ENCODE measurements at places on chromosomes 3 and 15.

GRCh38 chr15:48989170-48989569 lies 25.5 kb upstream of the SHC4 start:
- DNase-seq, result no peak

GRCh38 chr3:141242377-141243092 lies 10.9 kb downstream of the PXYLP1 start:
- no peak for DNase-seq

DNA sequence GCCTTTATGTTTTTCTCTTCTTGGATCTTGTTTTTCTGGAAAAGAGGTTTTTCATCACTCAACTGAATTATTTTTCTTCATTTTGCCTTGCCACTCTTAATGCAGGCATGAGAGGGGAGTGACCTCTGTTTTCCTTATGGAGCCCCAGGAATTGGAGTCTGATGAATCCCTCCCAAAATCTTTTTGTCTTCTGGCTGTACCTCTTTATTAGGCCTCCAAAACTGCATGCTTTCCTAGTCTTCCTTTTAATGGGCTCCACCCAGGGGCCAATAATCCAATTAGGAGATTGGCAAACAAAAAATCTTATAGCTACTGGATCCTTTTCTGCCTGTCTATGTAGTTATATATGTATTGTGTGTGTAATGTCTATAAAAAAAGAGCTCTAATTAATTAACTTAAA lies 192.4 kb upstream of the PEX5L start:
- no peak for DNase-seq

GRCh38 chr3:77348244-77348855 lies 308.5 kb downstream of the ROBO2 start:
- no peak for DNase-seq

DNA sequence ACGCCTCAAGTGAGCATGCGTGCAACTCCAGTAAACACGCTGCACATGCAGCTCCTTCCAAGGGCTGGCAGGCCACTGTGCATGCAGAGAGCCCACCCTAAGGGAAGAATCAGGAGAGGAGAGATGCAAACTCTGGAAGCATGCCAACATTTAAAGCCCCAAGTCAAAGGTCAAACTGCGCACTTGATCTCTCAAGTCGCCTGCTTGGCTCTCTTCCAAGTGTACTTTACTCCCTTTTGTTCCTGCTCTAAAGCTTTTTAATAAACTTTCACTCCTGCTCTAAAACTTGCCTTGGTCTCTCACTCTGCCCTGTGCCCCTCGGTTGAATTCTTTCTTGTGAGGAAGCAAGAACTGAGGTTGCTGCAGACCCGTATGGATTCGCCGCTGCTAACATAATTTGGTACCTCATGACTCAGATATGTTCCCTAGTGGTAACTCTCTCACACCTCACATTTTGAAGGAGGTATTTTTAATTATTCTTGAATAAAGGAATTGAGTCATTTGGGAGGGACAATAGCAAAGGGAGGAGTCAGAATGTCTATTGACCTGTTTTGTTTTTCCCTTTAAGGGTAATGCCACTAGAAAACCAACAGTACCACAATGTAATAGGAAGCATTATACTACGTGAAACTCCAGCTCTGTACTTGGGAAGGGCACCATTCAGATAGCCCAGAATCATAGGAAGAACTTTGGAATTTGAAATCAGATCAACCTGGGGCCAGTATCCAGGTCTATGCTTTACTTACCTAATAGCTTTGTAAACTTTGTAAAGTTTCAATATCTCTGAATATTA lies 19.6 kb upstream of the DGKG start:
- no peak for DNase-seq

DNA sequence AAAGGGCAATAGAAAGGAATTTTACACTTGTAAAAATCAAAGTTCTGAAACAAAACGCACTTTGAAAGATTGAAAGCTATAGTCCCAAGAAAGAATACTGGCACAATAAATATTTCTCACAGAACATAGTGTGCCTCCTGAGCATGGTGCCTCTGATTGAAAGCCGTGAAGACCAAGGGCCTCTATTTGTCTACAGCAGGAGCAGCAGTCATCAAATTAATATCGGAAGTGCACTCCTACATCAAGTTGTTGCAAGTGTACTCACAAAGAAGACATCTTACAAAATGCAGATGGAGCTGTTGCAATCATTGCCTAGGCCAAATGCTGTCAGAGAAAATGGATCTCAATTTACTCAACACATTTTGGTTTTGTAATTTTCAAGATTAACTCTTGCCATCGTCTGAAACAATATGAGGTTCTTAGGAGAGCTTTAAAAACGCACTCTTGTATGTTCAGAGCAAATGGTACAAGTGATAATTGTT lies 9.2 kb upstream of the WDR49 start:
- no peak for DNase-seq

DNA sequence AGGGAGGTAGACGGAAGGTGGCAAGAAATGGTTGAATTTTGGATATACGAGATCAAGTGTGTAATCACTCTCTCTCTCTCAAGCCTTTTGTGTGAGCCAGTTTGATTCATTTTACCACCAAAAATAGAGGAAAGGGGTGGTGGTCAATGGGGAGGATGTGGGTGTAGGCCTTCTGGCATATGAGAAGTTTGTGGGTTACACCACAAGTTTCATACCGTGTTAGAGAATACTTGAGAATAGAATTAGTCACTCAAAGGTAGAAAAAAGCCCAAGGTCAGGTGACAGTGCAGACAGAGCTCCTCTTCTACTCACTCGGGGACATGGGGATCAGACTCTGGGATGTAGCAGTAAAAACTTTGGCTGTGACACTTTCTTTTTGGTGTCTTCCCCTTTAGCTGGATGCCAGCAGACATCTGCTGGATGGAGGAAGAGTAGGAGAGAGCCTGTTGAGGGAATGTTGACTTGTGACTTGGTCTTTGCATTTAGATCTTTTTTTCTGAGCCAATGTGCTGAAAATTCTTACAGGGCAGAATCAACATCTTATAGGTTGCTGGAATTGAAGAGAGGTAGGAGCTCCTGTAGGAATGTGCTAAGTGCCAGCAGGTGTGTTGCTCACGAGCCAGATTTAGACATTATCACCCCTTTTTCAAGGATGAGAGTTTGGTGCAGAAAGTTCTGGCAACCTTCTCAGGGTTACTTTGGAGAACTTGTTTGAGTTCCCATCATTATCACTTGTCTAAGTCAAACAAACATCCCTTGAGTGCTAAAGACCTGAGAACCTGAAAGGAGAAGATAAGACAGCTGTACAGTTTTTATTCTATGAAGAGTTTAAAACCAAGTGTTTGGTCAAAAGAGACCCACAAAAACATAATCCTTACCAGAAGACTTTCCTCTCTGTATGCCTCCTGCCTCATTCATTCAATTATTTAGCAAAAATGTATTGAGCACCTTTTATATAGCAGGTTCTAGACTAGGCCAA lies 43.9 kb upstream of the RYK start:
- DNase-seq, result no peak

DNA sequence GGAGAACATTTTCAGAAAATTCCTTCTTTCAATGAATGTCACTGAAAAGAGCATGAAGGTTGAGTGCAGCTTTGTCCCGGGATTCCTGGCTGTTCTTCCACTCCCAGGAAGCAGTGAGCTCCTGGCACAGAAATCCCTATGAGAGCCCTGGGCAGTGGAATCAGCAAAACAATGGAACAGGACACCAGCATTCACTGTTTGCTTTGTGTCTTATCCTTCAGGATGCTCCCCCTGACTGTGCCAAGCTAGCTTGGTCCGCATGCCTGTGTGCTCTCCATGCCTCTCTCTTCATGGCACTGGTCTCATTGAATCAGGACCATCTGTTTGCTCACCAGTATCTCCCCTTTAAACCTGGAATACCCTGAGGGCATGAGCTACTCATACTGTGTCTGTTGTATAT lies 102.0 kb upstream of the GADL1 start:
- no peak for DNase-seq

DNA sequence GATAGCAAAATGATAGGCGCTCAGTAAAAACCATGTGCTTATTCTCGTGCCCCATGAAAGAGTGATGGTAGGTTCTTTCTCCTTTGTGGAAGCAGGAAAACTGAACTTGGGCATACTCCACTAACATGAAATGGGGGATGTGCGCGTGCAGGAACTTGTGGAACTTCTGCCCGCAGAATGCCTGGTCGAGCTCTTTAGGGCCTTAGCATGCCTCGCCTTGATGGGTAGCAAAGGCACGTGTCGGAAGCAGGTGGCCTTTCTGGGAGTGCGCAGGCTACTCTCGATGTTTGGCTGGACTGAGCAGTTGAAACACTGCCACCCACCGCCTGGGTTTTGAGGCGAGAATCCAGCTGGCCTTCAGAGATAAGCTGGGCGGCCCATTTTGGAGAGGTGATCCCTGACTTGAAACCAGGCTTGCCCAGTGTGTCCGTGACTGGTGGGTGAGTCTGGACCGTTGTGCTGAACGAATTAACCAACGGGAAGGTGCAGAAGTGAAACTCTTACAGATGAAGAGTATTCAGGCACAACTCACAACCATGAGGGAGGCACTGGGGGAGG lies 842 bp downstream of the PCCB start:
- peak; percentile 48 for DNase-seq

- DNase-seq, result no peak
Observed at GRCh38 chr15:69253156-69253555, 45.6 kb upstream of the PAQR5 start.

DNA sequence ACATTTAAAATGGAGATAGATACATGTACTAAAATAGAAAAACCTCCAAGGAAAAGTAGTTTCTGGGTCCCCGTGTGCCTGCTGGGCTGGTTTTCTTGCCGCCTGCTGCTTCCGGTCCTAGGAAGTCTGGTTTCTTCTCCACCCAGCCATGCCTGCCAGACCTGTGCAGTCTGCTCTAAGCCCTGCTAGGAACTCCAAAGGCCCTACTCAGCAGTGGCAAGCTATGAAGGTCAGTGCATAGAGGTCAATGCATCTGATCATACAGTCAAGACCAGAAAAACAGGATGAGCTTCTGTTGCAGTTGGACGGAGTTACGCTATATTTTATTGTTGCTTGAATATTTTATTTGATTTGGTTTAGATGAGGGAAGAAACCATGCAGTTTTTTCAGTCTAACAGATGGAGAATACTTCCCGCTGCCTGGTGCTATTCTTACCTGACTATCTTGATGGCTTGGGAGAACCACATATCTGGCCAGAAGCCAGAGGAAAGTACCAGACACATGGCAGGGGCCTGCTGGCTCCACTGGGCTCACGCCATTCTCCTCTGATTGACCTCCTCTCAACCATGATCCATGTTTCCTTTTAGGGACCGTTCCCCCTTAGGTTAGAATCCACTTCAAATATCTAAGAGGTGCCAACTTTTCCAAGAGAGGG lies 226.8 kb upstream of the ST8SIA2 start:
- no peak for DNase-seq

DNA sequence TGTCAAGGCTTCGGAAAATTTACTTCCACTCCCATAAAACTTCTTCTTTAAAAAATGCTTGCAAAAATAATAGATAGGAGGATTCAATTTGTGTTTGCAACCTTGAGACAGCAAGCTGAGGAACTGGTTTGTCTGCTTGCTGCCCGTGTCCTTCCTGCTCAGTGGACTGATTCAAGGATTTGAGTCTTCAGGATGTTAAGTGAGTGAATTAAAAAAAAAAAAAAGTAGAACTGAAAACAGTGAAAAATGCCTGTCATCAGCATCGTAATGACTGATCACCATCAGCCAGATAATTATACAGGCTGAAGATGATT lies 453.7 kb downstream of the FGF12 start:
- DNase-seq, result no peak

DNA sequence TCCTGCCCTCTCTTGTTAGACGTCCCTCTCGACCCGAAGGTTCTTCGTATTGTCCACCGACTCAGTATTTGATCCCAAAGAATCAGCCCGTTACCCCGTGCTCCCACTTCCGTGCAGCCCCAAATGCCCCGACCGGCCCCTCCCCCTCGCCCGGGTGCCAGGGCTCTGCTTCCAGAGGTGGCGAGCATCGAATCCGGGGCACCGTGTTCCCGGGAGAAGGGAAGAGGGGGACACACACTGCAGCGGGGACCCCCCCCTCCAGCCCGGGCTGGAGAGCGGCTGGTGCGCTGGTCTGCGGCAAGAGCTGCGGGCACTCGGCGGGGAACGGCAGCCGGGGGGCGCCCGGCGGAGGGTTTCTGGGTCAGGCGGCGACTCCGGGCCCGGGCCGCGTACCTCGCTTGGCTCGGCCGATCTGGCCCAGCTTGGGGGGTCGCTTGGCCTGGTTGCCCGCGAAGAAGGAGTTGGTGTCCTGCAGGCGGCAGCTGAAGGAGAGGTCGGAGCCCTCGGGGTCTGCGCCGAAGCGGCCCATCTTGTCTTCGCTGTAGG lies 556 bp downstream of the CAMK2N2 start:
- DNase-seq, result no peak

DNA sequence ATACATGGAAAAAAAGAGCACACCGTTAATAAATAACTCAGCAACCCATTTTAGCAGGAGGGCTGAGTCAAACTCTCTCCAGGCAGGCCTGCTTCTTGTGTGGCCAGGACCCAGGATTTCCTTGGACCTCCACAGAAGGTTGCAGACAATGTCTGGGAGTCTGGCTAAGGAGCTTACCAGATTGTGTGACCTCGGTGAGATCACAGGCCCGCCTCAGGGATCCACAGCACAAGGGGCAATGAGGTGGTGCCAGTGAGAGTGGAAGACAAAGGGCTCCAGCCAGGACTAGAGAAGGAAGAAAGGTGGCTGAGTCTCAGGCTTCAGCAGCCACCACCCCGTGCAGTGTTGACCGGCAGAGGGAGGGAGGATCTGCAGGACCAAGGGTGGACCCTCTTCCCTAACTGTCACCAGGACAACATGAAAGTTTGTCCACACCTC lies 32.2 kb upstream of the SEC22A start:
- DNase-seq, result no peak

GRCh38 chr3:7788881-7789280 lies 712.7 kb upstream of the LMCD1 start:
- DNase-seq, result no peak

- DNase-seq, result no peak
Observed at GRCh38 chr3:9019259-9019961, 56.1 kb upstream of the RAD18 start.

GRCh38 chr3:175731543-175731942 lies 872.4 kb downstream of the NAALADL2 start:
- DNase-seq, result no peak

DNA sequence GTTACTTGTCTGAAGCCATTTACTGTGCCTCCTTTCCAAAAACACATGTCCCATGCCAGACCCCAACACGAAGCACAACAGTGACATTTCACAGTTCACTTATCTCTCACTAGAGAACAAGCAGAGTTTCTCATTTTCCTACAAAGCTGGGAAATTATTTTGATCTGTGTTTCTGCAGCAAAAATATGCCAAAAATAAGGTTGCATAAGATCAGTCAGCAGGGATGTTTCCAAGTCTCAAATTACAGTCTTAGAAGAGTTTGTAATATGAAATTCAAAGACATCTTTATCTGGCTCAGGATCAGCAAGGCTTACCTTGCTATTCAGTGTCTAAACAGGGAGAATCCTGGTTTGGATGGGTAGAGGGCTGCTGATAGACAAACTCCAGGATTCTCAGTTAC lies 75.5 kb downstream of the GJD2 start:
- no peak for DNase-seq

- no peak for DNase-seq
Observed at GRCh38 chr15:71654042-71654719, 156.2 kb upstream of the NR2E3 start.

DNA sequence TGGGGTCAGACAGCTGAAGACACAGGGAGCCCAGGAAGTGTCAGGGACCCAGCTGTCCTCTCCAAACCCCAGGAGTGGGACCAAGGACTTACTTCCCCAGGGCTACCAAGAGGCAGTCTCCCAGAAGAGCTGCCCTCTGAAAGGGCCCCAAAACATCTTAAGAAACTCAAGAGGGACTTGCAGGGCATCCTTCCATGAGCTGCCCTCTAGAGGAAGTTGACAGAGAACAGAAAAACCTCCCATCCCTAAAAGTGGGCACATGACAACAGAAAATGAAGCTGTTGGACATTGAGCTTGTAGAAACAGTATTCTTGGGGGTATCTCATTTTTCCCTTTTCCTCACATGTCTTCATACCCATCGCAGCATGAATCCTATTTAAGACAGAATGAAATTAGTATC lies 58.9 kb downstream of the MECOM start:
- no peak for DNase-seq
